ENCODE measurements at places on chromosomes 5 and 9. TPM values are rescaled to one million over a fixed set of nuclear protein-coding genes. Genes with fewer than 3 reads are reported as not detected.

DNA sequence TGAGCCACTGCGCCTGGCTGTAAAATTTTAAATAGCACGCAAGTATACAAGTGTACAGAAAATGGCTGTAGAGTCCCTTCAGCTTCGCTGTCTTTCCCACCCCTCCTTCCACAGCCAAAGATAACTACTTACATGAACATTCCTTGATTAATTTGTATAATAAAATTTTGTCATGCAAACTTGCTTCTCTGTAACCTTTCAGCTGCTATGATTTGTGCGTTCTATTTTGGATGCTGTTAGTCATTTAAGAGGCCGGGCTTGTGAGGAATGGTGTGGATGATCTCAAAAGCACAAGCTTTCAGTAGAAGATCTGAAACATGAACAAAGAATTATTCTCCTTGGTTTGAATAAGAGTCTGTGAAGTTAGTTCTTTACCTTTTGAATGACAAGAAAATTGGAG, 115.0 kb upstream of the TLE1 start:
- no peak overlapping the region for H3K4me3 ChIP-seq
- no peaks in the 10 kb centered on the region for H3K27me3 ChIP-seq
- DNase-seq, result no peak
- no peak overlapping the region for H3K27ac ChIP-seq
- no peaks in the 10 kb centered on the region for H3K4me1 ChIP-seq

- no peak overlapping the region for H3K4me3 ChIP-seq
- no peak overlapping the region for H3K27ac ChIP-seq
- peaks cover 11% of the 10 kb centered on the region for H3K4me1 ChIP-seq
- no peak for DNase-seq
- peaks cover 93% of the 10 kb centered on the region for H3K27me3 ChIP-seq
- no peaks in the 10 kb centered on the region for H3K36me3 ChIP-seq
These were observed 86.2 kb upstream of the HSPA9 start for GRCh38 chr5:138661291-138661960.

DNA sequence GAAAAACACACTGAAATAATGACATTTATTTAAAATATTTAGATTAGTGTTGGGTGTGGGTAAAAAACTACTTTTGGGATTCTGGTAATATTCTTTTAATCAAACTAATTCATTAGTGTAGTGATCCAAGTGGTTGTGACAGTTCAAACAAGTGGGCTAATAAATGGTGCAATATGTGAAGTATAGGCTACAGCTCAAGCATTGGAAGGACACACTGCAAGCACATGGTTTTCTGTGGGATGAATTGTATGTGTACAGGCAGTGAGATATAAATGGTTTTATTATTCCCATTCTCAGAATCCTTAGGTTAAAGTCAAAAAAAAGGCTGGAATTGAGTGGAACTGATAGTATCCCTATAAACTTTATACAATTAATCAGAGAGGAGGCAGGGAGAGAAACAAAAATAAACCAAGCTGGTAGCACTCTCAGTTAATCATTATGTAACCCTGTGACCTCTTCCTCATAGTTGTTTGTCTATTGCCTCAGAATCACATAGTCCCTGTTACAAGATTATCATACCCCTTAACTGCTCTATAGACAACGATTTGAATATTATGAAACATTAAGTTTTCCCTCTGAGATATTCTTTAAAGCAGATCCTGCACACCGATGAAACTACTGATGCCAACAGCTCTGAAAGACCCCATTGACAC, 1755.4 kb upstream of the ACO1 start:
- H3K27me3 ChIP-seq, result no peaks in the 10 kb centered on the region
- no peak overlapping the region for H3K27ac ChIP-seq
- H3K4me3 ChIP-seq, result no peak overlapping the region
- DNase-seq, result no peak
- no peaks in the 10 kb centered on the region for H3K36me3 ChIP-seq
- no peaks in the 10 kb centered on the region for H3K4me1 ChIP-seq

NMUR2 gene
- total RNA-seq, result not detected

PHYHD1 gene
- total RNA-seq, result 0.63 TPM

SHISAL2B gene
- not detected for total RNA-seq

TMOD1 gene
- total RNA-seq, result 1.0 TPM

GRCh38 chr9:107504585-107505455, 15.3 kb upstream of the KLF4 start:
- H3K27ac ChIP-seq, result no peak overlapping the region
- no peak for DNase-seq
- H3K27me3 ChIP-seq, result no peaks in the 10 kb centered on the region

GRCh38 chr5:115501464-115502210, 42.9 kb downstream of the FEM1C start:
- peaks cover 23% of the 10 kb centered on the region for H3K27me3 ChIP-seq
- no peak for DNase-seq
- H3K36me3 ChIP-seq, result no peaks in the 10 kb centered on the region
- no peak overlapping the region for H3K27ac ChIP-seq
- no peaks in the 10 kb centered on the region for H3K4me1 ChIP-seq

ROR2 gene
- total RNA-seq, result 3.0 TPM

DNA sequence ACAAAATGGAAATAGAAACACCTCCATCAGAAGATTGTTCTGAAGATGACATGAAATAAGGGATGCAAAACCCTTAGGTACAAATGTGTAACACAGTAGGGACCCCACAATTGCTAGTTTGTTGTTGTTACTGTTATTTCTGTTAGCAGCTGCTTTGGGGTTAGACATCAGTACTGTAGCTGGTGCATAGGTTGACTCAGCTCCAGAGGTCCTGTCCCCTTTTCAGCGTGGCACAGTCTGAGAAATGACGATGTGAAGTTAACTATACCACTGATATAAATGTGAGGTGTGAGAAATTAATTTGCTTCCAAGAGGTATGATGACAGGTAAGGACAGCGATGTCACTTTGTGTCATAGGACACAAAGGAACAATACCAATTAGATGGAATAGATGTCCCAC, 384.6 kb upstream of the KLF4 start:
- H3K36me3 ChIP-seq, result no peaks in the 10 kb centered on the region
- H3K27me3 ChIP-seq, result no peaks in the 10 kb centered on the region
- H3K4me3 ChIP-seq, result no peak overlapping the region
- H3K27ac ChIP-seq, result no peak overlapping the region
- no peaks in the 10 kb centered on the region for H3K4me1 ChIP-seq

PRDM9 gene
- not detected for total RNA-seq

- no peak overlapping the region for H3K4me3 ChIP-seq
- H3K27ac ChIP-seq, result no peak overlapping the region
- DNase-seq, result no peak
- H3K36me3 ChIP-seq, result peaks cover 18% of the 10 kb centered on the region
- H3K4me1 ChIP-seq, result peaks cover 6% of the 10 kb centered on the region
- H3K27me3 ChIP-seq, result no peaks in the 10 kb centered on the region
These were observed 34.4 kb downstream of the INSYN2B start for GRCh38 chr5:169945831-169946261.

- H3K4me1 ChIP-seq, result no peaks in the 10 kb centered on the region
- no peak overlapping the region for H3K27ac ChIP-seq
- no peak overlapping the region for H3K4me3 ChIP-seq
- H3K36me3 ChIP-seq, result no peaks in the 10 kb centered on the region
These were observed 137.0 kb downstream of the RXRA start for GRCh38 chr9:134463280-134463679.

GRCh38 chr5:153460421-153460820, 30.0 kb upstream of the GRIA1 start:
- no peak overlapping the region for H3K4me3 ChIP-seq
- no peak overlapping the region for H3K27ac ChIP-seq
- H3K36me3 ChIP-seq, result no peaks in the 10 kb centered on the region
- DNase-seq, result no peak
- H3K4me1 ChIP-seq, result no peaks in the 10 kb centered on the region
- no peaks in the 10 kb centered on the region for H3K27me3 ChIP-seq

DNA sequence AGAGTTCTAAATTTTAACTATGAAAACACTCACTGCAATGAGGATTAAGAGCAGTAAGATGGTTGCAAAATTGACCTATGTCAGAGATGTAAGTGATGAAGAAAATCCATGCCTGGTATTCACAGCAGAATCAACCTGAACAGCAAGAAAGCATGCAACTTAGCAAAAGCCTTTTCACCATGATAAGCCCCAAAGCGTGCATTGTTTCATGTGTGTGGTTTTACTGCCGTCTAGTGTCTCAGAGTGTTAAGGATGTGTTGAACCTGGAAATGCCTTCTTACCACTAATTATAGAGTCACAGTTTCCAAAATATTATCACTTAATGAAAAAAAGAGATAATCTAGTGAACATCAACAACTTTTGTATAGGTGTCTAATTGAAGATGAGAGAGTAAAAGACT, 415.2 kb upstream of the TRPC7 start:
- no peaks in the 10 kb centered on the region for H3K36me3 ChIP-seq
- H3K27me3 ChIP-seq, result no peaks in the 10 kb centered on the region
- no peaks in the 10 kb centered on the region for H3K4me1 ChIP-seq
- H3K27ac ChIP-seq, result no peak overlapping the region
- no peak overlapping the region for H3K4me3 ChIP-seq

- H3K27me3 ChIP-seq, result peaks cover 82% of the 10 kb centered on the region
These were observed 2.6 kb upstream of the SEMA6A start for GRCh38 chr5:116577064-116577788.

DNA sequence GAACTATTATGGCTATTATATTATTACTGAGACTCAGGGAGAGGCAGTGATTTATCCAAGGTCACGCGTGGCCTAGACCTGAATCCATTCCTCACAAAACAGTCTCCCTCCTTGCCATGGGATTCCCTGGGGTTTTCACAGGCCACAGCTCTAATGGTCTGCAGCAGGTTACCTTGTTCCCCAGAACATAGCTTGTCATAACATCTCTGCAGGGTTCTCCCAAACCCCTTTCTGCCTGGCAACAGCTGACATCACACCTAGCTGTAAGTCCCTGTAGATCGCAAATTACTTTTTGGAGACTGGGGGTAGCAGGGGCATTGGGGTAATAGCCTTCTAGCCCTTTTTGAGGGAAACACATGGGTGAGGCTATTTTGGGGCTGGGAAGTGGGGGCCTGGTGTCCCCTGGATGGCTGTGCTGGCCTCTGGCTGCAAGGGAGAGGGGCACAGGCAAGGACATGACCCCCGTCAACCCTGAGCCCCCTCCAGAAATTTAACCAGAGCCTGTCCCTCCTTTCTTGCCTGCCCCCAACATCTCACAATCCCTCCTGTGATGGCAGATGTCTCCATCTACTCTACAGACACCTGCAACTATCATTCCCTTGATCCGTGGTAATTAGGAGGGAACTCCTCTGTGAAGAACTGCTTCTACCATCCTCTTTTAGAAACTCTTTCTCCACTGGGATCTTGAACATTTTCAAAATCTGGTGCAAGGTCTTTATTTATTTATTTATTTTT, 1.3 kb downstream of the CD74 start:
- peak; percentile 92 for DNase-seq
- H3K4me3 ChIP-seq, result peak overlapping the region; percentile 98
- no peaks in the 10 kb centered on the region for H3K27me3 ChIP-seq
- peaks cover 43% of the 10 kb centered on the region for H3K4me1 ChIP-seq
- peaks cover 44% of the 10 kb centered on the region for H3K36me3 ChIP-seq

OTP gene
- total RNA-seq, result 0.05 TPM

ZNF782 gene
- total RNA-seq, result 4.9 TPM

BTNL8 gene
- total RNA-seq, result 1.7 TPM

GRCh38 chr9:30125881-30126280, 2258.6 kb upstream of the ACO1 start:
- H3K4me3 ChIP-seq, result no peak overlapping the region
- DNase-seq, result no peak
- H3K36me3 ChIP-seq, result no peaks in the 10 kb centered on the region
- H3K27me3 ChIP-seq, result no peaks in the 10 kb centered on the region

EPB41L4B gene
- total RNA-seq, result 0.23 TPM

DNA sequence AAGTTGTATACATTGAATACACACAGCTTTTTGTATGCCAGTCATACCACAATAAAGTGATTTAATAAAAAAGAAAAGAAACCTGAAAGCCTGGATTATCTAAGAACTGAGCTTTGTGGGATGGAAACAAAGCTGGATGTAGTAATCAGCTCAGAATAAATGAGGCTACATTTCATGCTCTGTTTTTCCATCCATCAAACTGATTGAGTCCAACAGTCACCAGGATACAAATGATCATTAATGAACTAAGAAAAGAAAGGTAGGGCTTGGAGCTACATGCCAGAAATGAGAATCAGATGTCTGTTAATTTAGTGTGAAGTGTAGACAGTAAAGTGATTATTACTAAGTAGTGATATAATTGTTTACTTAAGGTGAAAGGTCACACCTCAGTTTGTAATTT, 109.8 kb upstream of the TARS1 start:
- no peaks in the 10 kb centered on the region for H3K27me3 ChIP-seq
- H3K27ac ChIP-seq, result no peak overlapping the region
- H3K4me1 ChIP-seq, result no peaks in the 10 kb centered on the region

DNA sequence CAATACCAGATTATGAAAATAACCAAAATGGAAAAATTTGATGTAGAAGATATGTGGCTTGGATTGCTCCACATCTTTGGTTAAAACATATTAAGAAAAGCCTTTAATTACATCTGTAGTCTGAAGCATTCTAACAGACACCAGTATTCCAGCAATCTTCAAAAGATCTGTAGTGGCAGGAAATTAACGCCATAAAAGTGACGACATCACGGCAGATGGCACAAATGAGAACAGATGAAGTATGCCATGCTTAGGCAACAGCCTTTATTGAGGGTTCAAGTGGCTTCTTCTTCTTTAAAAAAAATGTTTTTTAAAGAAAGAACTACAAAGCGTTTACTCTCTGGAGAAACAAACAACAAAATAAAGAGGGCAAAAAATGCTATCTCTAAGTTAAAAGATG, 164.2 kb downstream of the MEF2C start:
- H3K4me3 ChIP-seq, result no peak overlapping the region
- no peak overlapping the region for H3K27ac ChIP-seq
- peaks cover 24% of the 10 kb centered on the region for H3K27me3 ChIP-seq
- no peak for DNase-seq
- H3K36me3 ChIP-seq, result no peaks in the 10 kb centered on the region
- no peaks in the 10 kb centered on the region for H3K4me1 ChIP-seq

DNA sequence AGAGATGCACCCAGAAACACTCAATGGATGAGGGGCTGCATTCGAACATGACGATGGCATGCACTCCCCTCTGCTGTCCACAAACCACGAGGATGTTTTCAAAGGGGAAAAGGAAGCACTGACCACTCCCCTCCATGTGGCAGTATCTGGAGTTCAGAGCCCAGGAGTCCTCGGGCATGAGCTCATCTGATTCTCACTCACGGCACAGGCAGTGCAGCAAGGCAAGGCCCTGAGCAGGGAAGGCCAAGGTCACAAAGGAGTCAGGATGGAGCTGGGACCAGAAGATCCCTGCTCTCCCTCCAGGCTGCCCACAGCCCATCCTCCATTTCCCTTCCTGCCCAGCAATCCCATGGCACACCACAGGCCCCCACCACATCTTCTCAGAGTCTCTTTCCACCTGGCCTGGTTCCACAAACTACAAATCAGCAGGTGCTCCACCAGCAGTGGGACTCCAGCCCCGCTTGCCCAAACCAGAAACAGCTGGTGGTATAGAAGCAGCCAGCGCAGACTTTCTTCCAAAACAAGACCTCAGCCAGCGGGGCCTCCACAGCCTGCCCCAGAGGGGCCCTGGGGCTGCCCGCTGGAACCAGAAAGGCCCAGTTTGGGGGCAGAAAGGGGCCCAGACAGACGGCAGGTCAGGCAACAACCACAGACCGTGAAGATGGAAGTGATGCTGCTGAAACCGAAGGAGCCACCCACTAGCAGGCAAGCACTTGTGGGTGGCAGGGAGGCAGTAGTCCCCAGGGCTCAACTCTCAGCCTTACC, 12.2 kb downstream of the TNIP1 start:
- H3K27me3 ChIP-seq, result no peaks in the 10 kb centered on the region
- peaks cover 61% of the 10 kb centered on the region for H3K4me1 ChIP-seq
- H3K36me3 ChIP-seq, result peaks cover 35% of the 10 kb centered on the region
- peak; percentile 58 for DNase-seq
- H3K27ac ChIP-seq, result peak overlapping the region; percentile 67

- no peak for DNase-seq
- peaks cover 13% of the 10 kb centered on the region for H3K4me1 ChIP-seq
- H3K27ac ChIP-seq, result no peak overlapping the region
- no peaks in the 10 kb centered on the region for H3K36me3 ChIP-seq
- no peak overlapping the region for H3K4me3 ChIP-seq
These were observed 196.2 kb downstream of the RGS3 start for GRCh38 chr9:113659740-113660139.

DMRTA1 gene
- not detected for total RNA-seq

RASGRF2 gene
- total RNA-seq, result 4.8 TPM

ZNF879 gene
- 3.8 TPM for total RNA-seq
